ENCODE measurements at places on chromosomes 7 and 10.

GRCh38 chr7:40474790-40475680, 340.2 kb downstream of the SUGCT start:
- no peak for DNase-seq

DNA sequence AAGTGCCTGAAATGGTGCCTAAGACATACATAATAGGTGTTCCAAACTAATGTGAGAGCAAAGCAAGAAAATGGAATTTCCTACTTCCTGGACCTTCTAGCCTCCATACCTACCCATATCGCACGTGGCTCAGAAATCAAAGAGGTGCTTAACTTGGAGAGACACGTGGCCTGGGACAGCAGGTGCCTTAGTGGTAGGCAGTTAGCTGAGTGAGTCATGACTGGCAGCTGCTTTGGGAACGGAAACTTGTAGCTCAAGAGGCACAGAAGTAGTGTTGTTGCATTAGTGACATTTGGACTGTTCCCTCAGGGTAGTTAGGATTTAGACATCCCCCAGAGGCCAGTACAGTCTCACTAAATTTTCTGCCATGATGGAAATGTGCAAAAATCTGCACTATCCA, 12.0 kb upstream of the BMPER start:
- DNase-seq = no peak

DNA sequence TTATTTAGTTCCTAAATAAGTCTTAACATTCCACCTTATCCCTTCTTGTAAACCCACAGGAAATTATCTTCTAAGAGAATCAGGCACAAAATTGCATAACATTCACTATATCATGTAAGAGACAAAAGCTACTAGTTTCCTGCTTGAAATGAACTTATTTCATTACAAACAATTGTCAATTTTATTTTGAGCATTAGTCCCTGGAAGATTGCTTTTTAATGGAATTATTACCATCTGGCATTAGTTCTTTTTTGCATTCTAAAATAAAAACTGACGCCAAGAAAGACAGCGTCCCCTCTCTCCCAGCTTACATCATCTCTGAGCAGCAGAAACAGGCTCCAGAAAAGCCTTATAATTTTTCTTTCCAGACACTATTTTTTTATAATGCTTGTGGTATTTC, 121.8 kb downstream of the NOC3L start:
- no peak for DNase-seq

GRCh38 chr7:89334797-89335196, 539.3 kb upstream of the TEX47 start:
- DNase-seq = no peak

DNA sequence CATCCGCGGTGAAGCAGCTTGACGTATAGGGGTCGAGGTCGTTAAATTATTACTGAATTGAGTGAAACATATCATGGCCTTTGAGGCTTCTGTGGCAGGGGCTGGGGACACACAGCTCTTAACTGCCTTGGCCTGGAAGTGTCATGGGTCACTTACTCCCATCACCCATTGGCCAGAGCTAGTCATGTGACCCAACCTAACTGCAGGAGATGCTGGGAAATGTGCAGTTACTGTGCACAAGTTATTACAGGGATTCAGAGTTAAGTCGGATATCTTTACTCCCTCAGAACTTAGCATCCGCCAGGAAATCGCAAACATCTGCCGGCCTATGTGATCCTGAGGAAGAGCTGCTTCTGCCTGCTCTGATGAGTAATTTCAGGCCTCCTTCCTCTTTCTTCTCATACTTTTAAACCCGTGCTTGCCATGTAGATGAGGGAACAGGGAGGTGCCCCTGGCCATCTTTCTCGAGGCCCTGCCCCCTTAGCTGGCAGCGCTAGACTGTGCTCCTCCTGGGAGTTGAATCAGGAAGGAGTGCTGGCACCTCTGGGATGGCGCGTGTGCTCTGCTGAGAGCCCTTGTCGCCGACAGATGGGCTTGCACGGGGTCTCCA, 203.6 kb downstream of the TCF7L2 start:
- no peak for DNase-seq

DNA sequence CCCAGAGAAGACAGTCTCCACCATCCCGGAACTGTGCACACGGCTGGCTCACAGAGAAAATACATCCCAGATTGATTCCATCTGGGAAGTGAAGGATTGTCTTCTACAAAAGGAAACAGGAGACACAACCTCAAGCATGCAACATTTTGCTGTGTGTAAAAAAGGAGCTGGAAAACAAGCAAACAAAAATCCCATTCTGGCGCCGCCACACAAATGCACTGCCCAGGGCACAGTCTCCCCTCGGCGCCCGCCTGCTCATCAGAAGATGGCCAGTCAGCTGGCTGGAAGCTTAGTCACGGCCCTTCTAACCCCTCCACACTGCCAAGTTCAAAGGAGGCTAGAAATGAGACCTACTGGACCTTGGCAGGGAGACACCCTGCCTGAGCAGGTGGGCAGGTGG, 14.1 kb upstream of the CYTH3 start:
- DNase-seq = no peak

GRCh38 chr7:8176370-8177081, 85.4 kb downstream of the ICA1 start:
- no peak for DNase-seq

DNA sequence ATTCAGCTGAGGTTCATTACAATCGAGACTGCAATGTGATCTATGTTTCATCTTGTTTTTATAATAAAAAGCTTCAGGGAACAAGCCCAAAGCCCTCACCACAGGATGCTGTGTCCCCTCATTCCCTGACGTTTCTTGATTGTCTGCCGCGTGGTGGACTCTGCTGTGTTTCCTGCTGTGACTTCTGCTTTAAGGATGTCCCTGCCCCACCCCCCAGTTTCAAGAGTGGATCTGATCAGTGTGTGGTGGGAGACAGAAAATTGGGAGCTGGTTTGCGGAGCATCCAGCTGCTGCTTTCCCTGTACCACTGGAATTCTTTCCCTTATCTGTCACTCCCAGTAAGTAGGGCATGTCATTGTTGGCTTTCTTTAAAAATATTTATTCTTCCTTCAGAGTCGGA, 86.2 kb downstream of the CREM start:
- no peak for DNase-seq

DNA sequence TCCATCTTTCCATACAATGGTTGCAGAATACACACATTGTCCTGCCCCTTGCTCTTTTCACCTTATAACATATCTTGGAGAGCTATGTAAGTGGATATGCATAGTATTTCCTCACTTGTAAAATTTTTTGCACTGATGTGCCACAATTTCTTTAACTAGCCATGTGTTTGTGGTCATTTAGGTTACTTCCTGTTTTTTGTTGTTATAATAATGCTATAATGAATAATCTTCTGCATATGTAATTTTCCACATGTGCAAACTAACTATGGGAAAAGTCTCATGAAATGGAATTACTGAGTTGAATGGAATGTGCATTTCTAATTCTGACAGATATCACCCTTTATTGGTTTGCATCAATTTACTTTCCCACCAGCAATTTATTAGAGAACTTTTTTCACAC, 2.8 kb downstream of the TAS2R41 start:
- DNase-seq = no peak
